ENCODE measurements at places on chromosomes 1 and 21.

GRCh38 chr1:12618661-12618964, 603 bp upstream of the DHRS3 start:
- DNase-seq, result no peak

DNA sequence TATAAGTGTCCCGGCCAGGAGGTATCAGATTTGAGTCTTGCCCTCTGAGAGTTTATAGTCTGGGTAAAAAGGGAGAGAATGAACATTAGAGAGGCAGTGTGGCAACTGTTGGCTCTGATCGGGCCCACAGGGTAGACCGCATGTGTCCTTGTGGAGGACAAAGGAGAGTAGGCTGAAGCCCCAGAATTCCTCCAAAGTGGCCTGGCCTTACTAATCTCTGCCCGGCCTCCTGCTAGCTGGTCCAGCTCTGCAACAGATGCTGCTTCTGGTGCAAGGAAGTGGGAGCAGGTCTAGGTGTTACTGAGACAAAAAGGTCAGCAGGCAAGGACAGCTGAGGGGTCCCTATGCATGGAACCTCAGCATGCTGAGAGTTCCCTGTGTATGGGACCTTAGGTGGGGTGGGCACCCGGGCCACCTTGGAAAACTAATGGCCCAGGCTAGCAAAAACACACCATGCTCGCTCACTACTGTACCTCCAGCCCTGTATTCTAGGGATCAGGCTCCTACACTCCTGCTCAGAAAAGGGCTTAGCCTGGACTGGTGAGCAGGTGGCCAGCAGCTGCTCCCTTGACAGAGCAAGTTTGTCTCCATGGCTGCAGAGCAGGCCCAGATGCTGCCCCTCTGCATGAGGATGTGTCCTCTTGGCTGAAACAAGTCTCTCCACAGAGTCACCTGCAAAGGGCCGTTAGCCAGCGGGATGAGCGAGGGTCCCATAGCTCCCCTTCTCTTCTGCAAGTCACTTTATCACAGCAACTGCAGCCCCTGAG, 30.3 kb upstream of the RGS16 start:
- no peak for DNase-seq

GRCh38 chr1:174913225-174913903, 86.4 kb upstream of the CACYBP start:
- DNase-seq, result no peak

DNA sequence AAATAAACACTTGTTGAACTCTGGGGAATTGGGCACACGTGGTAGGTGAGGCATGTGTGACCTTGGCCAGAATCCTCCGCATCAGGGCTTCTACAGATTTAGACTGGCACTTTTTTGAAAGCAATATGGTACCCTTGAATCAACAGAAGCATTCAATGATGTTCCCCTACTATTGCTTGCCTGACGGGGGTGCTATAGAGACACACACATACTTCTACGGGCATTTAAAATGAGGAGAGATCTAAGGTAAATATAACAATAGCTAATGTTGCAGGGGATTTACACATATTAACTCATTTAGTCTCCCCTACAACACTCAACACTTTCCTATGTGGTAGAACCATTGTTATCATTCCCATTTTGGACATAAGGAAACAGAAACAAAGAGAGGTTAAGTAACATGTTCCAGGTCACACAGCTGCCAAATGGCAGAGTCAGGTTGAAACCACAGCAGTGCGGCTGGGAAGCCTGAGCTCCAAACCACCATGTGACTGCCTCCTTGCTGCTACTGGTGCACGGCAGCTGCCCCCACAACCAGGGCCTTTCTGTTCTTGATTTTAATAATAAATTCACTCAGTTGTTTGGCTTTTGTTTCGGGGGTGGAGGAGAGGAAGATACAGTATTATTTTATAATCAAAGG, 147.4 kb downstream of the ZNF281 start:
- DNase-seq, result no peak

DNA sequence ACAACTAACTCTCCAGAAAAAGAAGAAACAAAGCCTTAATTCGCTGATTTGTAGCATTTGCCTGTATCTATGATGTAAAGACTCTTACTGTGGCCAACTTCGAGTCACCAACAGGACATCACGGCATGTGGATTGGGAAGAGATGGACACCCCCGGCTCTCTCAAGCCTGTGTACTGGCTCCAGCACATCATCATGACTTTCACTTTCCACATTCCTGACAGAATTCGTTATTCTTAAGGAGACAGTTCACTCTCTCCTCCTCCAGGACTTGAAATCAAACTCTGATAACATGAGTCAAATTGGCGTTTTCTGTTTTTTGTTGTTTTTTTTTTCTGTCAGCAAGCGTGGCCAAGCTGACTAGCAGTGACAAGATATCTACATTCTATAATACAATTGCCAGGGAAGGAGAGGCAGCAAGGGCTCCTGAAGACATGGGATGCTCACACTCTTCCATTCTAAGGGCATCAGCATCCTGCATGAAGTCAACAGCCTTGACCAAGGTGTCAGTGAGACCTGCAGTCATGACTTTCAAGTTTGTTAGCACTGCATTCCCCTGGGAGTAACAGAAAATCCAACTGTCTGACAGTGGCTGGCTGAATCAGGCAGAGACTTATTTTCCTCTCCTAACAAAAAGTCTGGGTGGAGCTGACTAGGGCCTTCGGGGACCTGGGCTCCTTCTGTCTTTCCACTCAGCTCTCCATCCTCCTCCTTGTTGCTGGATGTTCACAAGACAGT, 13.3 kb upstream of the TRAF3IP3 start:
- DNase-seq, result no peak

GRCh38 chr1:6127587-6128163, 52.4 kb downstream of the CHD5 start:
- peak; percentile 60 for DNase-seq

DNA sequence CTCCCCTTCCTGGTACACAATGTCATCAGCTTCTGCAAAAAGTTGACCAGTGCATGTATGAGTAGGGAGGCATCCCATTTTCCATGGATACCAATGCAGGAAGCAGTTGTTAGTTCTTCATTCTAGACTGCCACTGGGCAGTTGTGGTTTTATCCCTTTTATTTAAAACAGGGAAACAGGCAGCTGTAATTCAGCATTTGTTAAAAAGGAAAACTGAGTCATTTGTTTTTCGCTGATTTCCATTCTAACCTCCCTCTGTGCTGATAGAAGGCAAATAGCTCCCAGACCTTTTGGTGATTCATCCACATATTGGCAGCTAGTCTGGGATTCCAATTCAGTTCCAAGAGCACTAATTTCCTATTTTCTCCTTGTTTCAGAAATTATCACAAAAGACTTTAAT, 21.1 kb upstream of the ABCA4 start:
- no peak for DNase-seq

DNA sequence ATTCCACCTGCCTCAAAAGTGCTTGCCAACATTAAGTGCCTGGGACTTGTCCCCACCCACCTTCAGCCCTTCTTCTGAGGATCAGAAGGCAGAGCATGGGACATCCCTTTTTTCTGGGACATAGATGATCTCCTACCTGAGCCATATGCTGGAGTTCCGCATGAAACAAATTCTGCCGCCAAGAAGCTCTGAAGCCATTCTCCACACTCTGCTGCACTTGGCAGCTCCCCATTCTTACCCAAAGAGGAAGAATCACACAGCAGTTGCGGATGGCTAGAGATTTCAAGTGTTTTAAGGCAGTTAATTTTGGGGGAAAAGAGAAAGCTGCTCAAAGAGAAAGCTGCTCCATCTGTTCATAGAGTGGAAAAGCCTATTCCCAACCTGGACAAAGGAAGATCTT, 197.3 kb upstream of the COA6 start:
- no peak for DNase-seq

- DNase-seq, result no peak
Measured at GRCh38 chr1:217072926-217073325, 349.7 kb upstream of the ESRRG start.

GRCh38 chr1:18716112-18716784, 85.6 kb downstream of the PAX7 start:
- DNase-seq, result no peak

DNA sequence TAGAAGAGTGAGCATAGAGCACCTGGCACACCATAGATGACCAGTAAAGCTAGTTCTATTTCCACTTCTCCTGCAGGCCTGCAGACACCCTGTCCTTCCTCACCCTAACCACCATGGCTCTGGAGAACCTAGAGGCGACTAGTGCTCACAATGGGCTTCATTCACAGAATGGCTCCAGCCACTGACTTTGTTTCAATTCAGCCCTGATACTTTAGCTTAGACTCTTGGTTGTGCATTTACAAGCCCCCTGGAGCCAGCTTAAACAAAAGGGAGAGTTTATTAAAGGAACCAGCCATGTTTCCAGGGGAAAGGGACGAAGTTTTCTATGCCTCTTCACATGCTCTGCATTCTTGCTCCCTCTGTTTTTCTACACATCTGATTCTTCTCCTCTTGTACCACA, 123.7 kb downstream of the NAV1 start:
- no peak for DNase-seq

DNA sequence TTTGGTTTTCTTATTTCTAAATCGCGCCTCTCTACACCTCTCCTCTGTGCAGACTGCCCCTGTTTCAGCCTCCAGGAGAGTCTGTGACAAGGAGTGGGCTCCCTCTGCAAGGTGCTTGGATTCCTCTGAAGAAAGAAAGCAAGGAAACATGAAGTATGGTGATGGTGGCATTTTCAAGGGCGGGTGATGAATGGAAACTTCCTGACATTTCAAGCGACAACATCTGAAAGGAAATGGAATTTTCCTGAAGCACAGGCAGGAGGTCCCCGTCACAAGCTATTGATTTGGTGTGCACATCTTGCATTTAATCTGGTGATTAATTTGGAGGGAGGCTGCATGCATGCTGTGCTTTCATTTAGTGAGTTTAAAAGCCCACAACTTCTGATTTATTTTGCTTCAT, 164.6 kb upstream of the FGGY start:
- DNase-seq, result no peak

DNA sequence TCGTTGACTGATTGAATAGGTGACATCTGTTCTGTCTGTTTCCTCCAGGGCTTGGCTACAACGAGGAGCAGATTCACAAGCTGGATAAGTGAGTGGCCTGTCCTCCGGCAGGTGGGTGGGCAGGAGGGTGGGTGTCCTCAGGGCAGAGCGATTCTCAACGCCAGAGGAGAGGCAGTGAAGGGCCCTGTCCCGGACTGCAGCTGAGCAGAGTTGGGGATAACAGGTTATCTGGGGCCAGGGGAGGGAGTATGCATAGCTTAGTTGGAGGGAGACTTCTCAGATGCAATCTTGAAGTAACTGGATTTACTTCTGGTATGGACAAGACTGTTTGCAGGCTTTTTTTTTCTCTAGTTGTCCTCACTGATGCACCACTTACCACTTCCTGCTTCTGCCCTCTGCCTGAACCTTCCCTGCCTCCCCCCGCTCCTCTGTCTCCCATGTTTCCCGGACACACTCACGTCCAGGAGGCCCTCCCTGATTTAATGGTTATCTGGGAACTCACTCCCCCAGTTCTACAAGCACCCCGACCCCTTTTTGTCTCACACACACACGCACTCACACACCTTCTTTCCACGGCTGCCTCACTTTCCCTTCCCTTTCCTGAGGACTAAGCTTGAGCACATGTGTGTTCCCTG, 16.4 kb upstream of the RASSF5 start:
- no peak for DNase-seq

DNA sequence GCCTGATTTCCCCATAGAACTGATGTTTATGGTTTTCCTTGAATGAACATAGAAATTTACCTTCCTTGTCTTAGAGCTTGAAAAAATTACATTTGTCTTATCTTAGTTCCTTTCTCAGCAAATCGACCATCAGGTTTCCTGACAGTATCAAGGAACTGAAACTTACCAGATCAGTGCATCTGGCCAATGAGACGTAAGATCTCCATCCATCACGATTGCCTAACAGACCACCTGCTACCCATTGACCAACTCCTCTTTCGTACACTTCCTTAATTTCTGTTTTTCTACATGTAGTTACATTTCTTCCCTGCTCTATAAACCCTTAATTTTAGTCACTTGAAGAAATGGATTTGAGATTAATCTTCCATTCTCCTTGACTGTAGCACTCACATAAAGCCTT, 57.4 kb upstream of the TMPRSS15 start:
- DNase-seq, result no peak

GRCh38 chr1:145960468-145961108, 2.8 kb upstream of the LIX1L start:
- DNase-seq, result peak; percentile 78
